ENCODE measurements at places on chromosomes 13 and 19. TPM values are rescaled to one million over a fixed set of nuclear protein-coding genes. Genes with fewer than 3 reads are reported as not detected.

The IGFL3 gene
- not detected for total RNA-seq

The LGALS14 gene
- total RNA-seq: 0.39 TPM

The DIRAS1 gene
- 0.16 TPM for total RNA-seq

The RGL3 gene
- not detected for total RNA-seq

The EXOC3L2 gene
- not detected for total RNA-seq

The ASPDH gene
- not detected for total RNA-seq

The PCDH20 gene
- total RNA-seq: not detected

The FXYD1 gene
- total RNA-seq: 1.1 TPM

DNA sequence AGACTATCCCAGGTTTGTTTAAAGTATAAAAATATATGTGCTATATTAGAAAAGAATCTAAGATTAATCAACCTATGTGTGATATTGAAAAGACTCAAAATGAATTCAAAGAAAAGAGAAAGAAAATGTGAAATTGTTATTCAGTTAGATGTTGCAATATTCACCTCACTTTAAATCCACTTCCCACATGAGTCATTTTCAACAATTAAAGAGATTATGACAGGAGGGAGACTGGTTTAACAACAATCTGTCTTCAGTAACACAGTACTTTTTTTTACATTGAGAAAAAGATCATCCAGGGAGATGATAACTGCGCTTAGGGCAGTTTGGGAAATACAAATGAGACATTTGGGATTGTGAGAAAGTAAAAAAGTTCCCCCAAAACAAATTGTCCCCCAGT is 1246.2 kb downstream of the SLITRK1 start:
- no peak overlapping the region for H3K27ac ChIP-seq
- no peak overlapping the region for H3K4me3 ChIP-seq
- no peaks in the 10 kb centered on the region for H3K36me3 ChIP-seq
- DNase-seq: no peak
- no peaks in the 10 kb centered on the region for H3K4me1 ChIP-seq

DNA sequence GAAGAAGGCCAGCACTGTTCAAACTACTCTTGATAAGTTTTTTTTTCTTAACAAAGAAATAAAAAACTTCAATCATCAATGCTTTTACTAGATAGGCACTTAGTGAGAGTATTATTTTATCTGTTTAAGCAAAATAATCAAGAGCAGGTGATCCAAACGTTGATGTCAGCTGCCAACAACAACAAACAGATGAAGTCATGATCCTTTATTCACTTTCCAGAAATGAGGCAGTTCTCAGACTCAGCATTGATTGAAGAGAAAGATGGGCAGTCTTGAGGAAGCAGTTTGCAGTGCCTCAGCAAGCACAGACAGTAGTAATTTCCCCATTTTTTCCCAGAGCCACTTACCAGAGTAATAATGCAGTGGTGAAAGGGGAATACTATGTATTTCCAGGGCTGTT is 38.4 kb upstream of the CSNK1A1L start:
- no peak for DNase-seq
- no peaks in the 10 kb centered on the region for H3K36me3 ChIP-seq
- no peak overlapping the region for H3K4me3 ChIP-seq
- no peaks in the 10 kb centered on the region for H3K4me1 ChIP-seq

- H3K4me3 ChIP-seq: no peak overlapping the region
- H3K4me1 ChIP-seq: peaks cover 4% of the 10 kb centered on the region
- H3K27ac ChIP-seq: no peak overlapping the region
- H3K36me3 ChIP-seq: peaks cover 28% of the 10 kb centered on the region
- no peaks in the 10 kb centered on the region for H3K27me3 ChIP-seq
Observed at GRCh38 chr19:50016225-50016807, 8.9 kb downstream of the VRK3 start.

- DNase-seq: no peak
- H3K27ac ChIP-seq: no peak overlapping the region
- no peak overlapping the region for H3K4me3 ChIP-seq
- no peaks in the 10 kb centered on the region for H3K36me3 ChIP-seq
- no peaks in the 10 kb centered on the region for H3K27me3 ChIP-seq
Observed at GRCh38 chr13:25688536-25688935, 316.8 kb downstream of the ATP8A2 start.

DNA sequence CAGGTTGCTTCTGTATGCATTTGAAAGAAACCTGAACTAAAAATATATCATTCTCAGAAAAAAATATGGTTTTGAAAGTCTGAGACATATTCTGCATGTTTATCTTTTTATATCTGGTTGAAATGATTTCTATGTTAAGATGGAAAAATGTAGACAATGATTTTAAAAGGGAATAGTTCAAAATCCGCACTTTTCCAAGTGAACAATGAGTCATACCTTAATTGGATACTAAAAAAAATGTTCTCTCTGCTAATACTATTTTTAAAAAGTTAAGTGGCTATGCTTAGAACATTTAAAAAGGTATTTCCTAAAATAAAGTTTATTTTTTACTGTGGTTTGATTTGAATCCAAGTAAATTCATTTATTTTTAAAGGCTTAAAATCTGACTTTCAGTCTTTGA is 801.4 kb downstream of the SLITRK6 start:
- H3K4me3 ChIP-seq: no peak overlapping the region
- no peaks in the 10 kb centered on the region for H3K36me3 ChIP-seq
- no peaks in the 10 kb centered on the region for H3K27me3 ChIP-seq
- H3K4me1 ChIP-seq: no peaks in the 10 kb centered on the region
- DNase-seq: no peak

- DNase-seq: no peak
- no peaks in the 10 kb centered on the region for H3K36me3 ChIP-seq
- H3K4me1 ChIP-seq: no peaks in the 10 kb centered on the region
- no peak overlapping the region for H3K4me3 ChIP-seq
Observed at GRCh38 chr13:83935566-83935965, 53.3 kb upstream of the SLITRK1 start.

DNA sequence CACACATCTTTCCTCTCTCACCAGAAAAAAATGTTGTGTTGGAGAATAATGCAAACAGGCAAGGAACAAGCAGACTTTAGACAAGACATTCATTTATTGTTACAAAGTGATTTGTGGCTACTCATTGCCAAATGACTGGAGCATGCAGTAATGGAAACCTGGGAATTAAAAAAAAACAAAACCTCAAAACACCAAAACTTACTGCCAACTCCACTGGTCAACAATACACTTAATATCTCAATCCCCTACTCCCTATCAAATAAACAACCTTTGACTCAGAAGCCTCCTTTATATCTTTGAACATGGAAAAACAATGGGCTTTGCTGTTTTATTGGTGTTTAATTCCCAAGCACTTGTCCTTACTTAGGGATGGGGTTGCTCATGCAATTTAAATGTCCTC is 112.8 kb downstream of the POSTN start:
- no peaks in the 10 kb centered on the region for H3K27me3 ChIP-seq
- no peaks in the 10 kb centered on the region for H3K36me3 ChIP-seq
- no peak for DNase-seq
- H3K27ac ChIP-seq: no peak overlapping the region
- H3K4me3 ChIP-seq: no peak overlapping the region
- H3K4me1 ChIP-seq: peaks cover 2% of the 10 kb centered on the region

GRCh38 chr13:37889102-37889501 is 19.5 kb upstream of the TRPC4 start:
- H3K36me3 ChIP-seq: no peaks in the 10 kb centered on the region
- no peaks in the 10 kb centered on the region for H3K4me1 ChIP-seq
- no peak overlapping the region for H3K27ac ChIP-seq
- DNase-seq: no peak
- no peak overlapping the region for H3K4me3 ChIP-seq

GRCh38 chr19:41305927-41306793 is 3.8 kb upstream of the CCDC97 start:
- H3K4me3 ChIP-seq: peak overlapping the region; percentile 22
- DNase-seq: no peak
- peak overlapping the region; percentile 97 for H3K27ac ChIP-seq
- H3K4me1 ChIP-seq: peaks cover 79% of the 10 kb centered on the region
- H3K36me3 ChIP-seq: peaks cover 49% of the 10 kb centered on the region
- H3K27me3 ChIP-seq: peaks cover 9% of the 10 kb centered on the region

DNA sequence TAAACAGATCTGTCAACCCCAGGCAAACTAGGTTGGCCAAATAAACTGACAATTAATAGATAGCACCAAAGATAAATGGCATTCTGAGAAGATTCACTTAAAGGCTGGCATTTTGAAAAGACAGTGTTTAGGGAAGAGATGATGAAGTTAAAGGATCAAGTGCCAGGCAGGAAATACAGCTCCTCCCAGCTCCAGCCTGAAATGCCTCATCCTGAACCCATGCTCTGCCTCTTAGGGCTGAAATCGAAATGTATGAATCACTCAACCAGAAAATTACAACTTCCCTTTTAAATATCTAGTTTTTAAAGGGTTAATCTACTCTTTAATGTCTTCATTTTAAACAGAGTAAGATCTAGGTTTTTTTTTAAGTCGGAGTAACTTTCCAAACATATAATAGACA is 171.2 kb upstream of the UBL3 start:
- H3K4me1 ChIP-seq: peaks cover 2% of the 10 kb centered on the region
- H3K36me3 ChIP-seq: no peaks in the 10 kb centered on the region
- no peaks in the 10 kb centered on the region for H3K27me3 ChIP-seq
- H3K27ac ChIP-seq: no peak overlapping the region

- no peak overlapping the region for H3K27ac ChIP-seq
- H3K27me3 ChIP-seq: no peaks in the 10 kb centered on the region
- no peak for DNase-seq
- H3K4me1 ChIP-seq: no peaks in the 10 kb centered on the region
- no peak overlapping the region for H3K4me3 ChIP-seq
Observed at GRCh38 chr13:60887711-60888110, 490.7 kb downstream of the TDRD3 start.

DNA sequence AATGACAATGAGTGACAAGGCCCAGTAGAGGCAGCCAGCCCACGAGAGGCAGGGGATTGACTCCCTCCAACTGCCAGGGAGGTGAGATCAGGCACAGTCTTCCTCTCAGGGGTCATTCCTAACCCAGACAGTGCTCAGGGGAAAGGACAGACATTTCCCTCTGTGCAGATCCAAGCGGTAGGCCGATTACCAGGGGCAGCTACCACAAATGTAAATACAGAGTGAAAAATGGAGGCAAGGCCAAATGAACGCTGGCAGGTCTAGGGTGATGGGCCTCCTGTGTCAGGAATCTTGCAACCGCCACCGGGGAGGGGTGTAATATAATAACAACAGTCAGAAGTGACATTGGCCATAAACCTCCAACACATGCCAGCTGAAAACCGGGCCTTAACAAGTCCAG is 881.4 kb downstream of the UQCRFS1 start:
- no peak overlapping the region for H3K4me3 ChIP-seq
- H3K27ac ChIP-seq: no peak overlapping the region
- no peaks in the 10 kb centered on the region for H3K36me3 ChIP-seq
- H3K27me3 ChIP-seq: no peaks in the 10 kb centered on the region
- no peaks in the 10 kb centered on the region for H3K4me1 ChIP-seq

- H3K4me1 ChIP-seq: peaks cover 48% of the 10 kb centered on the region
- H3K27ac ChIP-seq: peak overlapping the region; percentile 81
- peaks cover 18% of the 10 kb centered on the region for H3K36me3 ChIP-seq
- peak; percentile 89 for DNase-seq
- H3K4me3 ChIP-seq: peak overlapping the region; percentile 94
Observed at GRCh38 chr19:53868892-53869804, 1.5 kb downstream of the MYADM start.

GRCh38 chr13:104577071-104577815 is 1511.0 kb upstream of the SLC10A2 start:
- H3K4me1 ChIP-seq: peaks cover 3% of the 10 kb centered on the region
- H3K4me3 ChIP-seq: no peak overlapping the region

GRCh38 chr13:51581148-51581820 is 3.0 kb upstream of the WDFY2 start:
- H3K27ac ChIP-seq: no peak overlapping the region
- H3K27me3 ChIP-seq: no peaks in the 10 kb centered on the region
- no peak for DNase-seq
- no peaks in the 10 kb centered on the region for H3K36me3 ChIP-seq
- no peak overlapping the region for H3K4me3 ChIP-seq

- H3K4me3 ChIP-seq: no peak overlapping the region
- DNase-seq: no peak
- no peaks in the 10 kb centered on the region for H3K36me3 ChIP-seq
- H3K4me1 ChIP-seq: no peaks in the 10 kb centered on the region
- H3K27me3 ChIP-seq: no peaks in the 10 kb centered on the region
Observed at GRCh38 chr13:86569974-86570373, 770.8 kb upstream of the SLITRK6 start.

DNA sequence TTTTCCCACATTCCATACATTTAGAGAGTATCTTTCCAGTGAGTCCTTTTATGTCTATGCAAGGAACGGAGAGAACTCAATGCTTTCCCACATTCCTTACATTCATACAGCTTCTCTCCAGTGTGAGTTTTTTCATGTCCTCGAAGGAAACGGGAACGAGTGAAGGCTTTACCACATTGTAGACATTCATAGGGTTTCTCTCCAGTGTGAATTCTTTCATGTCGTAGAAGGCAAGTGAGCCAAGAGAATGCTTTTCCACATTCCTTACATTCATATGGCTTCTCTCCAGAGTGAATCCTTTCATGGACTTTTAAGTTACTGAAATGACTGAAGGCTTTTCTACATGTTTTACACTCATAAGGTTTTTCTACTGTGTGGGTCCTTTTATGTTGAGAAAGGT is 17.1 kb downstream of the ZNF823 start:
- H3K36me3 ChIP-seq: peaks cover 64% of the 10 kb centered on the region
- H3K4me3 ChIP-seq: no peak overlapping the region
- H3K27me3 ChIP-seq: no peaks in the 10 kb centered on the region

DNA sequence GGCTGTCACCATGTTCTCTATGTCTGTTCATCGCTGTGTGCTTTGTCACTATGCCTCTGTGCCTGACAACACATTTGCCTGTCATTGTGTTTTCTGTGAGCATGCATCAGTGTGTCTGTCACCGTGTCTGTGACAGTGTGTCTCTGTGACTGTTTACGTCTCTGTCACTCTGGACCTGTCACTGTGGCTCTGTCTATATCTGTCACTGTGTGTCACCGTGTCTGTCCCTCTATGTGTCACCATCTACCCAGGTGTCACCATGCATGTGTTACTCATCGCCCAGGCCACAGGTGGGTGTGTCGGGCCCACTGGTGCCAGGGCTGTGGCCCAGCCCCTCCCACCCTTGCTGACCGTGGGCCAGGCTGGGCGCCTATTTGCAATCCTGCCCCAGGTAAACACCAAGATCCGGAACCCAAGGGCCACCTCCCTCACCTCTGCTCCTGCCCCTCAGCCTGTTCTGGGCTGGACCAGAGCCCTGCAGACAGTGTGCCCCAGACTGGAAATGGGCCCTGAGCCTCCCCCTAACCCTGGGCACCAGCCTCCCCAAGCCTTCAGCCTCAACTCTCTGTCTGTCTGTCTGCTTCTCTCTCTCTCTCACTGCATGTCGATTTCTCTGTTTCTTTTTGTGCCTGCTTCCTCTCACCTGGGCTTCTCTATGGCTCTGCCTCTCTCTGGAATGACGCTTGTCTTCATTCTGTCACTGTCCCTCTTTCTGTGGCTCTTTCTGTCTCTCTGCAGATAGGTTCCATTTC is 7.7 kb downstream of the IRF2BP1 start:
- H3K4me1 ChIP-seq: peaks cover 22% of the 10 kb centered on the region
- H3K36me3 ChIP-seq: peaks cover under 1% of the 10 kb centered on the region
- H3K27ac ChIP-seq: no peak overlapping the region
- DNase-seq: no peak

DNA sequence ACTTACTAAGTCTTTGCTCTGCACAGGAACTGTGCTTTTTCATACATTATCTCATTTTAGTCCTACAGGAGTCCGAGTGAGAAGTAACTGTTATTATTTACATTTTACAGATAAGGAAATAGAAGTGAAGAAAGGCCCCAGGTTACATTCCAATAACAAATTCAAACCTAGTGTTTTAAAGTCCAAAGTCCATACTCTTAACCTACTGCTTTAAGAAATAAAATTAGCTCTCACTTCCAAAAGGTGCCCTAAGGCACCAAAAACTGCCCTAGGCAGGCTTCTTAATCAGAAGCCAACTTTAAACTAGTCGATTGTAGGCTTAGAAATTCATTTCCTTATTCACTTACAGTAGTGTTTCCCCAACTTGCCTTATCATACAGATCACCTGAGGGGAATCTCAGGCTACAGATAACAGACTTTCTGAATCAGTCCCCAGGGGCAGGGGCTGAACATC is 555.9 kb downstream of the DIAPH3 start:
- no peak overlapping the region for H3K27ac ChIP-seq
- no peaks in the 10 kb centered on the region for H3K4me1 ChIP-seq
- peaks cover 3% of the 10 kb centered on the region for H3K27me3 ChIP-seq

Data from activated naive CD8-positive, alpha-beta T cell treated with anti-CD3 and anti-CD28 coated beads for 36 hours (primary cell).